A549 treated with GW870086 at 1 μM for 4 hours (cell line): ENCODE measurements at places on chromosomes 11 and 22. TPM values are rescaled to one million over a fixed set of nuclear protein-coding genes. Genes with fewer than 3 reads are reported as not detected.

The CD248 gene
- not detected in 5 replicates for total RNA-seq

The PKNOX2 gene
- 0.05 TPM in 1 of 5 replicates, not detected in the others for total RNA-seq

The IL17REL gene
- total RNA-seq = 0.05 to 0.08 TPM in 2 of 5 replicates, not detected in the others

The CD6 gene
- 0.06 to 0.11 TPM (median 0.10 TPM) in 3 of 5 replicates, not detected in the others for total RNA-seq

The UPK3A gene
- total RNA-seq = not detected in 5 replicates

The ELFN2 gene
- 5.9 to 8.8 TPM (median 7.0 TPM) in 5 replicates for total RNA-seq

The TEX12 gene
- 0.17 TPM in 1 of 5 replicates, not detected in the others for total RNA-seq

The SPON1 gene
- not detected in 5 replicates for total RNA-seq

The MRGPRX4 gene
- total RNA-seq = not detected in 5 replicates

The LRRC56 gene
- 0.54 to 0.97 TPM (median 0.77 TPM) in 5 replicates for total RNA-seq
